ENCODE measurements at places on chromosomes 3 and 15.

- DNase-seq: no peak
These were observed 92.1 kb upstream of the CHD2 start for GRCh38 chr15:92807971-92808571.

- DNase-seq: no peak
These were observed 28.5 kb upstream of the LCTL start for GRCh38 chr15:66594344-66594743.

- no peak for DNase-seq
These were observed 18.5 kb upstream of the IL1RAP start for GRCh38 chr3:190495354-190495753.

- no peak for DNase-seq
These were observed 35.8 kb downstream of the GJD2 start for GRCh38 chr15:34718681-34719665.

DNA sequence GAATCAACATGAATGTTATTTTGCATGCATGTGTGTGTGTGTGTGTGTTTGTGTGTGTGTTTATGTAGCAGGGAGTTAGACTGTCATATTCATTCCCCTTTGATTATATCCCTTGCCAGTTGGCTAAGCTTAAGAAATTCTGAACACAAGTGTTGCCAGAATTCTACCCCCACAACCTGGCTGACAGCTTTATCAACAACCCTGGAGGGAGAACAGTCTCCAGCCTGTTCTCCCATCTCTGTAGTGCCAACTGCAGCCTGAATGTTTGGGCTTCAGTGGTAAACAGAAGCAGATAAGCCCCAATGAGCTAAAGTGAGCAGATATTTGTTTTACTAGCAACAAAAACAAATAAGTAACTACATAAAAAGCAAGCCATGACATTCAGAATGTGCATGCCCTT, 162.6 kb upstream of the ABI3BP start:
- DNase-seq: no peak

GRCh38 chr15:90104551-90104950, 2.3 kb upstream of the IDH2 start:
- DNase-seq: no peak

GRCh38 chr3:35908366-35909232, 269.3 kb downstream of the ARPP21 start:
- DNase-seq: no peak

DNA sequence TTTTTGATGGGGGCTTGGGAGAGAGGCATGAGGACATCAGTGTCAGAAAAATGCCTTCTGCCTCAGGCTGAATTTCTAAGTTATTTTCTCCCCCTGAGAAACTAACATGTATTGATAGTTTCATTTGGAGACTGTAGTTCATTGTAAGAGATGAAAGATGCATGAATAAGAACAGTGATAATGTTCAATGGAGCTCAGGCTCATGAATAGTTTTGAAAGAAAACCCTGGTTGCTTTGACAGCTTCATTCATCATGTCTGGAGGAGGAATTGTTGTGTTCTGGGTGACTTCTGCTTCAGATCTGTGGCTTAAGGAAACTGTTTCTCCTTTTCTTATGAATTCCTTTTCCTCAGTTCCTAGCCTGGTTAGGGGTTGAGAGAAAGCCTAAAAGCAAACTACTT, 204.0 kb upstream of the LRRC3B start:
- no peak for DNase-seq

GRCh38 chr3:12155828-12156227, 2.9 kb downstream of the TIMP4 start:
- DNase-seq: no peak

- DNase-seq: no peak
These were observed 461 bp downstream of the PCYT1A start for GRCh38 chr3:196287090-196287439.

GRCh38 chr15:79071901-79072300, 18.7 kb downstream of the RASGRF1 start:
- DNase-seq: peak; percentile 45

DNA sequence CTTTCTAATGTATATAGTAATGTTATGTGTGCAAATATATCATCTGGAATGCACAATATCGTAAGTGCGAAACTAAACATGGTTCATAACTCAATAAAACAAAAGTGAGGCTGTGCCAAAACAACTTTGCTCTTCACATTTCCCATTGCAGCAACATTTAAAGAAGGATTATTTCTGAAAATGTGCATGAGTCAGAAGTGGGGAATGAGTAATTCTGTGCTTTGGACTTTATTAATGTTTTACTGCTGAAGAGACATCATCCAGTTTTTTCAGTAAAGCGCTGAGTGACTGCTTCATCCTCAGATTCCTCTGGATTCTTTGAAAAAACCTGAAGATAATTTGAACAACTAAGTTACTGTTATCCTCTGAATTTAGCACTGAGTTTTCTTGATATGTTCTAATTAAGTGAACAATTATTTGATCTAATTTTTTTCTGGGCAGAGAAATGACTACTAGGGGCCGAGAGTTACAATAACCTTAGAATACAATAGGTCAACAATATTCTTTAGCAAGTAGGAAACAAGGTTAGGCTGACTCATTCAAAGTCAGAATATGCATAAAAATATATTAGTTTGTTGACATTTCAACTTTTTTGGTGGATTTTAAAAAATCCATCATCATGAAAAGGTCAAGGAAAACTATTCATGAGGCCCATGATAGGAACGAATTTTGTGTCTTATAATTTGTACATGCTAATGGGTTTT, 20.0 kb upstream of the PLCL2 start:
- DNase-seq: no peak
